Thyroid gland (tissue), 4 donors: ENCODE measurements at places on chromosomes 6 and 20. TPM values are rescaled to one million over a fixed set of nuclear protein-coding genes. Genes with fewer than 3 reads are reported as not detected.

DNA sequence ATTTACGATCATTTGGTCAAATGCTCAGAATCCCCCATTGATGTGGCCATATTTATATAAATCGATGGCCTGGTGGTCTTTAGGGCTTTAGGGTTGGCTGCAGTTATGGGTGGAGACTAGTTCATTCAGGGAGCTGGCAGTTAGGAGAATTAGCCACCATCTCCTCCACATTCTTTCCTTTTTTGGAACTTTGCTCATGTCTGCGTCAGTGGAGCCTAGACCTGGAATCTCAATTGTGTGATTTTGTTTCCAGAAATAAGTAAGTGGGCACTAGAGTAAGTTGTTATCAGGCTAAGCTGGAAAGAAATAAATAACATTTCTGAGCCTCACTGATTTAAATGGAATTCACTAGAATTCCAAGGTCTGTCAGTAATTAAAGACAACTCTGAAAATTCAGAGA is 29.0 kb upstream of the ELOVL5 start:
- DNase-seq, result no peak

GRCh38 chr6:137845460-137845859 is 21.6 kb upstream of the TNFAIP3 start:
- DNase-seq, result peak; percentile 9

- DNase-seq, result no peak
These were observed 211.3 kb downstream of the FARS2 start for GRCh38 chr6:5472571-5472970.

The POU3F2 gene
- not detected for total RNA-seq

The SLC32A1 gene
- total RNA-seq, result not detected

GRCh38 chr6:84103029-84103428 is 69.5 kb downstream of the MRAP2 start:
- DNase-seq, result no peak

DNA sequence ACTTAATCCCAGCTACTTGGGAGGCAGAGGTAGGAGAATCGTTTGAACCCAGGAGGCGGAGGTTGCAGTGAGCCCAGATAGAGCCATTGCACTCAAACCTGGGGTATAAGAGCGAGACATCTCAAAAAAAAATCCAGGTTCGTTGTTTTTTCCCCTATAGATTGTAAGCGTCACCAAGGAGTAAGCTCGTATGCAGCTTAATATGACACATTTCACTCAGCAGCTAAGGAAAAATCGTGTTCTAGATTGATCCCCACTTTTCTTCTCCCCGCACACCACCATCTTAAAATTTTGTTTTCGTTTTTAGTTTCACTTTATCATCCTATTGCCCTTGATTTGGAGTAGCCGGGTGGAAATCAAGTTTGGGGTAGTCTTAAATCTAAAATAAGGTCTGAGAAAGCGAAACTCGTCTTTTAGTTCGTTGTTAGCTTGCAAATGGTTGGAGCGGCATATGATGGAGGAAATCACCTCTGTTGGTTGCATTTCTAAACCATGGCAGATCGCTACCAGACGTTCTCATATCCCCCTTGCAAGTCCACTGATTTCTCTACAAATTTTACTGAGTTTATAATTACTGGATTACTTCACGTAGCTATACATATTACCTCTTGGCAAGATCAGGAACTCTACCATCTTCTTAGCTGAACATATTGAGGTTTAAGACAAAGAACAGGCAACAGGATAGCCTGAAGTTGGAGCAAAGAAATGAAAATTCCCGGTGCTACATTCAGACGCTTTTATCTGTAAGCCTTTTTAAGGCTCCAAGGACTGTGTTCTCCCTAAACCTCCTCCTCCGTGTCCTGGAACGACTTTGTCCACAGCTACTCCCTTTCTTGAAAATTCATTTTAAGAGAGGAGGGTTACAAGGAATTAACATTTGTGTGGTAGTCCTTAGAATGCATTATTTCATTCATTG is 91.1 kb upstream of the BTN3A2 start:
- DNase-seq, result no peak

GRCh38 chr6:144415835-144416237 is 130.7 kb downstream of the UTRN start:
- no peak for DNase-seq

DNA sequence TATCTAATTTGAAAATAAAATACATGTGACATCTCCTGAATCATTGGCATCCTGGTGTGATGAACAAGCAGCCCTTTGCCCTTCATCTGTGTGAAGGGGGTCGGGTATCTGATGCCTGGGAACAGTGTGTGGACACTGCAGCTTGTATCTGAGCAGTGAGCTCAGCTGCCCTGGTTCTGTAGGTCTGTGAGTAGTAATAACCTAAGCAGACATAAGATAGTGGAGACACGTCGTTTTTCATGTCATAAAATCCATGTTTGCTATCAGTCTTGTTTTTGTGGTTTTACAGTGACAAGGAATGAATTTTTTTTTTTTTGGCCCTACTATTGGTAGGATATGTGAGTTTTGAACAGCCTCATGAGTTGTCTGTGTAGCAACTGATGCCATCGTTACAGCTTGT is 133.0 kb downstream of the JARID2 start:
- DNase-seq, result no peak

The STMND1 gene
- total RNA-seq, result not detected

DNA sequence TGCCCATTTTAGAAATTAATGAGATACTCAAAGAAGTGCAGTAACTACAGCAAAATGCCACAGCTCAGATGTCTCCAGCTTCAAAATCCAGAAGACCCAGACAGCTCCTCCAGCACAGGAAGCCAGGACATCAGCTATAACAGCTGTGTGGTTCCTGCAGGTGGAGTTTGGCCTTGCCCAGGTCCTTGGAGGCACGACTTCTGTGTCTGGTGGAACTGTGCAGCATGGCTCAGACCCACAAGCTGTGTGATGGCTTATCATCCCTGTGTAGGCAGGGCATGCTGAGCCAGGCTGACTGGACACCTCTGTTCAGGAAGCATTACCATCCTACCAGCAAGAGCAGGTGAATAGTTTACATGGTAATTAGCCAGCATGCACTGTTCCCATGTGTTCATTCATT is 26.5 kb upstream of the CD93 start:
- DNase-seq, result no peak

- DNase-seq, result no peak
These were observed 105.4 kb downstream of the REV3L start for GRCh38 chr6:111377558-111378120.
